ENCODE measurements at places on chromosomes 12 and 14. TPM values are rescaled to one million over a fixed set of nuclear protein-coding genes. Genes with fewer than 3 reads are reported as not detected.

Gene PLD4
- total RNA-seq: not detected

Gene CCDC184
- total RNA-seq: 0.37 TPM

Gene DYNLL1
- 166 TPM for total RNA-seq

Gene ENDOU
- not detected for total RNA-seq

Gene GPHN
- total RNA-seq: 37.5 TPM

Gene AQP6
- total RNA-seq: not detected

Gene C1RL
- total RNA-seq: 17.3 TPM

Gene TAS2R46
- total RNA-seq: 0.46 TPM

Gene APOLD1
- 7.0 TPM for total RNA-seq

Gene ACIN1
- total RNA-seq: 215 TPM

Gene HNF1A
- total RNA-seq: not detected

Gene RTN1
- not detected for total RNA-seq

Gene NYNRIN
- total RNA-seq: 0.07 TPM

Gene FGF6
- not detected for total RNA-seq

Gene GZMH
- total RNA-seq: 36.1 TPM

Gene KCNA1
- not detected for total RNA-seq

Gene LTB4R2
- 7.5 TPM for total RNA-seq

Gene FAM177A1
- total RNA-seq: 37.2 TPM

Gene MIP
- not detected for total RNA-seq

Gene RASSF9
- total RNA-seq: not detected

Gene LRFN5
- total RNA-seq: not detected

Gene PTPRO
- 0.46 TPM for total RNA-seq

Gene MUCL1
- not detected for total RNA-seq

Gene DBX2
- not detected for total RNA-seq

Gene TMX1
- 38.8 TPM for total RNA-seq

Gene B3GNT4
- 2.0 TPM for total RNA-seq

Gene BHLHE41
- total RNA-seq: not detected

Gene ZBTB39
- total RNA-seq: 6.6 TPM

Gene GNB3
- total RNA-seq: 0.66 TPM

Gene SLC25A47
- total RNA-seq: not detected

Gene FOXA1
- total RNA-seq: 0.05 TPM

Gene TAS2R7
- not detected for total RNA-seq

Gene SLCO1C1
- not detected for total RNA-seq

Gene NFATC4
- 0.11 TPM for total RNA-seq

Gene NTF3
- not detected for total RNA-seq

Gene CLMN
- total RNA-seq: 1.5 TPM

Gene DEPDC4
- total RNA-seq: 2.9 TPM

Gene TAS2R10
- total RNA-seq: not detected

Gene HOXC13
- not detected for total RNA-seq

Gene KRT77
- not detected for total RNA-seq

Gene ADGRD1
- total RNA-seq: 2.3 TPM

Gene MAP1LC3B2
- total RNA-seq: 1.8 TPM

Gene DEGS2
- 2.6 TPM for total RNA-seq

Gene WNT1
- total RNA-seq: not detected

Gene ZFHX2
- 1.3 TPM for total RNA-seq

Gene SRRM4
- total RNA-seq: not detected

Gene SPIC
- not detected for total RNA-seq

Gene TMEM52B
- not detected for total RNA-seq

Gene NUAK1
- total RNA-seq: not detected

Gene TAS2R50
- 0.30 TPM for total RNA-seq

Gene TMCC3
- total RNA-seq: 0.05 TPM

Gene SMIM41
- total RNA-seq: not detected

Gene NOC4L
- 30.5 TPM for total RNA-seq

Gene KRT78
- not detected for total RNA-seq

Gene CLEC4D
- total RNA-seq: not detected

All from activated CD4-positive, alpha-beta T cell treated with anti-CD3 and anti-CD28 coated beads for 36 hours (primary cell).